K562 (cell line): ENCODE measurements at places on chromosomes 16 and 17. TPM values are rescaled to one million over a fixed set of nuclear protein-coding genes. Genes with fewer than 3 reads are reported as not detected.

- peaks cover 3% of the 10 kb centered on the region for H3K4me1 ChIP-seq
- peaks cover 78% of the 10 kb centered on the region for H3K27me3 ChIP-seq
- no peak for DNase-seq
- no peak overlapping the region for H3K4me3 ChIP-seq
- H3K27ac ChIP-seq: no peak overlapping the region
These were observed 13.9 kb upstream of the FOXF1 start for GRCh38 chr16:86496262-86496928.

The VEZF1 gene
- total RNA-seq: 24.6 and 25.7 TPM in 2 replicates

DNA sequence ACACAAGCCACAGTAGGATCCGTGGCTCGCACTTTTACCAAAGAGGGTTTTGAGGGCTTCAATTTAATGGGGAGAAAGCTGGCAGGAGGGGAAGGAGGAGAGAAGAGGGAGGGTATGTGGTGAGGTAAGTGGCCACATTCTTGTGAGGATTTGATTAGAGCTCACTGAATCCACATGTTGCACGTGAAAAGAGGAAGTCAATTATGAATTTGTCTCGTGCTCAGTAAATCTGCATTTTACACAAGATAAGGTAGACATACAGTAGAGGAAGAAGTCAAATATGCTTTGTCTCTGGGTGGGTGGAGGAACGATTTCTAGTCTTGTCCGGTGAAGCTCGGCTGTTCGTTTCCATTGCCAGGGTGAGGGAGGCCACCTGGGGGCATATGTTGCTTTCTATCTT lies 862 bp downstream of the ZNF232 start:
- H3K27ac ChIP-seq: no peak overlapping the region
- H3K4me1 ChIP-seq: peaks cover 10% of the 10 kb centered on the region
- DNase-seq: no peak
- peak overlapping the region; percentile 65 for H3K4me3 ChIP-seq
- peaks cover 45% of the 10 kb centered on the region for H3K36me3 ChIP-seq

DNA sequence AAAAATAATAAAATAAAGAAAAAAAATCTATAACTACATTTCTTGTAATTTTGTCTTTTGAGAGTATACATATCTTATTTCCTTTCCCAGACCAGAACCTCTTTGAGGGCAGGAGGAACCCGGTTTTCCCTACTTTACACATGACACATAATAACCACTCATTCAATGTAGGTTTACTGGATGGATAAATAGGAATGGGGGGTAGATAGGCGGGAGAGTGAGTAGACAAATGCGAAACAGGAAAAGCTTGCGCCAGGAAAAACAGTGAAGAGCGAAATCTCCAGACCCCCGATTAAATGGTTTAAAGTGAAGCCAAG lies 515 bp upstream of the GOSR2 start:
- no peaks in the 10 kb centered on the region for H3K27me3 ChIP-seq
- H3K27ac ChIP-seq: peak overlapping the region; percentile 94
- H3K36me3 ChIP-seq: peaks cover 15% of the 10 kb centered on the region; the same call in 2 of the 3 replicates
- no peak for DNase-seq

- H3K27ac ChIP-seq: no peak overlapping the region
- peak; percentile 2 for DNase-seq
- peaks cover 59% of the 10 kb centered on the region; the same call in 2 of the 3 replicates for H3K36me3 ChIP-seq
- no peaks in the 10 kb centered on the region for H3K27me3 ChIP-seq
These were observed 165.3 kb upstream of the ZNF267 start for GRCh38 chr16:31708348-31708747.

GRCh38 chr16:49456763-49457162 lies 83.2 kb downstream of the C16orf78 start:
- no peak overlapping the region for H3K4me3 ChIP-seq
- H3K27ac ChIP-seq: no peak overlapping the region
- no peaks in the 10 kb centered on the region for H3K36me3 ChIP-seq
- no peaks in the 10 kb centered on the region for H3K4me1 ChIP-seq

GRCh38 chr17:82070611-82071010 lies 5.0 kb upstream of the DUS1L start:
- no peak overlapping the region for H3K27ac ChIP-seq
- no peaks in the 10 kb centered on the region for H3K36me3 ChIP-seq
- no peak overlapping the region for H3K4me3 ChIP-seq
- H3K27me3 ChIP-seq: no peaks in the 10 kb centered on the region
- no peak for DNase-seq

DNA sequence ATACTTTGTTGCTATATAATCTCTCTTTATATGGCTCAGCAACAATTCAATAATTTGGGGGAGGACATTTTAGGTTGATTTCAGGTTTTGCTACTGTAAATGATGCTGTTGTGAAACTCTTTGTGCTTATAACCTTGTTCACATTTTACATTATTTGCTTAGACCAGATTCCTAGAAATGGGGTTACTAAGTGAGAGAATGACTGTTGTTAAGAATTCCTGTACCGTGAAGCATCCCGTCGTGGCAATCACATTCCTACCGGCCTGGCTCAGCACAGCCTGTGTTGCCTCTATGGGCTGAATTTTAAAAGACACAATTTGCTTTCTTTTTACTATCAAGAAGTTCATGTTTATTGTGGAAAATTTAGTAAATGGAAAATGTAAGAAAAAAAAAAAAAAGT lies 31.4 kb downstream of the B9D1 start:
- no peaks in the 10 kb centered on the region for H3K27me3 ChIP-seq
- H3K4me1 ChIP-seq: no peaks in the 10 kb centered on the region
- no peak overlapping the region for H3K4me3 ChIP-seq

The CTRB2 gene
- 5.1 and 7.3 TPM in 2 replicates for total RNA-seq

DNA sequence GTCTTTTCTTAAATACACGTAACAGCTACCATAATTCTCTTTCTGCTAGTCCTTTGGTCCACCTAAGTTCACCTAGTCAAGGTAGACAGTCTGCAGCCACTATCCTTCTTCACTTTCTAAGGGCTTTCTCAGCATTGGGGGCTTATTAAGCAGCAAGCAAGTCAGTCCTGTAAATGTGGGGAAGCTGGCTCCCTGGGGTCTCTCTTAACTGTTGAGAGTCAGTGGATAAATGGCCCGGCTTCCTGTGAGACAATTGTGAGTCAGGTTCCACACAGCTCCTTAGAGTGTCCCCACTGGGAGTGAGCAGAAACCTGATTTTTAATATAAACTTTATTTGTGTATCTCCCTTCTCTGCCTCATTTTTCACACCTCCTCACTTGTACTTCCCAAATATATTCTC lies 132.1 kb downstream of the CDH13 start:
- H3K27me3 ChIP-seq: no peaks in the 10 kb centered on the region
- no peak for DNase-seq
- H3K4me3 ChIP-seq: no peak overlapping the region
- no peaks in the 10 kb centered on the region for H3K36me3 ChIP-seq
- no peak overlapping the region for H3K27ac ChIP-seq
